Fibroblast of lung (primary cell): ENCODE measurements at places on chromosomes 1 and 21. TPM values are rescaled to one million over a fixed set of nuclear protein-coding genes. Genes with fewer than 3 reads are reported as not detected.

FAM43B gene
- total RNA-seq = under 0.01 TPM in 1 of 2 replicates, not detected in the other

ADGRL4 gene
- total RNA-seq = 3.1 and 5.0 TPM in 2 replicates

MROH9 gene
- total RNA-seq = 0.26 TPM in 1 of 2 replicates, not detected in the other

NTMT2 gene
- total RNA-seq = not detected in 2 replicates

REN gene
- 0.17 TPM in 1 of 2 replicates, not detected in the other for total RNA-seq

ADGRB2 gene
- total RNA-seq = 7.4 and 10.4 TPM in 2 replicates

GRCh38 chr1:228770779-228771223 lies 35.5 kb downstream of the RHOU start:
- no peak overlapping the region for H3K27ac ChIP-seq
- H3K36me3 ChIP-seq = no peaks in the 10 kb centered on the region
- H3K4me3 ChIP-seq = no peak overlapping the region
- no peaks in the 10 kb centered on the region for H3K4me1 ChIP-seq

DNA sequence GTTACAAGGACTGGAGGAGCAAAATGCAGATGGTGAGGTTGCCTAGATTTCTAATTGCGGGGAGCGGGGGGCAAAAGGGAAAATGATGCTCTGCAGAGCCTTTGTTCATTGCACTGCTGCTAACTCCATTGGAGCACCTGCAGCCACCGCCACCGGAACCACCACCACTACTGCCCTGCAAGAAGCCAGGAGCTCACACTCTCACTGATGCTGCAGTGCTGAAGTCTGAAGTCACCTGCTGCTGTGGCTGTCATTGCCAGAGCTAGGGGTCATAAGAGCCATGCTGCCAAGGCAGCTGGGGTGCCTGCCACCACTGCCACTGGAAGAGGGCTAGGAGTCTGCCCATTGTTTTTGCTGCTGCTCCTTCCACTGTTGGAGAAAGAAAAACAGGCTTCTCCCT lies 7.3 kb upstream of the HPCAL4 start:
- peaks cover 35% of the 10 kb centered on the region for H3K27me3 ChIP-seq
- no peaks in the 10 kb centered on the region for H3K36me3 ChIP-seq
- H3K4me1 ChIP-seq = peaks cover 2% of the 10 kb centered on the region
- no peak overlapping the region for H3K4me3 ChIP-seq

DNA sequence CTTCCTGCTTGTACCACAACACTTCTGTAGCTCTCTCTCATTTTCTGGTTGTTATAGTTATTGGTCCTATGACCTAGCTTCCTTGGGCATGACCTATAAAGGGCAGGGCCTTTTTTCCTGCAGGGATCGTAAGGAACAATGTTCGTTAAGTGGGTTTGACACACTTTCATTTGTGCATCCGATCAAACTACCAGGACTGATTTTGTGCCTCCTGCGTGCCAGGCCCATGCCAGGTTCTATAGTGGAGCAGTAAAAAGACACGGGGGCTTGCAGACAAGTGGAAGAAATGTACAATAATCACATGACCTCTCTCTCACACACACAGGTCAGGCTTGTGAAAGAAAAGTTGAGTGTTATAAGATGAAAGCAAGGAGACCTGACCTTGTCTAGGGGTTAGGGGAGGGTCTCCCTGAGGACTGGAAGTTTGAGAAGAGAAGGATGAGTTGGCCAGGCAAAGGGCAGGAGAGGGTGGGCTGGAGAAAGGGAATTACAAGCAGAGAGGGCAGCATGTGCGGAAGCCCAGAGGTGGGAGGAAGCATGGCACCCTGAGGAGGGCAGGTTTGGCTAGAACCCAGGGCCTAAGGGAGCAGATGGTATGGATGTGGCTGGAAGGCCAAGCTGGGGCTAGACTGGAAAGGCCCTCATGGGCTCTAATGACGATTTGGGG lies 145.4 kb downstream of the GRIK3 start:
- H3K4me3 ChIP-seq = no peak overlapping the region
- H3K27ac ChIP-seq = no peak overlapping the region
- DNase-seq = no peak
- H3K36me3 ChIP-seq = no peaks in the 10 kb centered on the region
- H3K27me3 ChIP-seq = no peaks in the 10 kb centered on the region

DNA sequence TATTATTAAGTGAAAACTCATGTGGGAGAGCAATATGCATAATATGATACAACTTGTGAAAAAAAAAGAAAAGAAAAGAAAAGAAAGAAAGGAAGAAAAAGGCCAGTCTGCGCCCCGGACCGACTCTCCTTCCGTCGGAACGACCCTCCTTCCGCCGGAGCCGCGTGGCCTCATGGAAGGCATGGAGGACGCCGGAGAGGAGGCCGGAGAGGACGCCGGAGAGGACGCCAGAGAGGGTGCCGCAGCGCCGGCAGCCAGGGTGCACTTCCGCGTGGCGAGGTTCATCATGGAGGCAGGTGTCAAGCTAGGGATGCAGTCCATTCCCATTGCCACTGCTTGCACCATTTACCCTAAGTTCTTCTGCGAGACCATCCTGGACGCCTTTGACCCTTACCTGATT lies 185.9 kb downstream of the NR5A2 start:
- H3K4me1 ChIP-seq = no peaks in the 10 kb centered on the region
- no peak overlapping the region for H3K27ac ChIP-seq
- no peaks in the 10 kb centered on the region for H3K27me3 ChIP-seq
- H3K36me3 ChIP-seq = no peaks in the 10 kb centered on the region

DNA sequence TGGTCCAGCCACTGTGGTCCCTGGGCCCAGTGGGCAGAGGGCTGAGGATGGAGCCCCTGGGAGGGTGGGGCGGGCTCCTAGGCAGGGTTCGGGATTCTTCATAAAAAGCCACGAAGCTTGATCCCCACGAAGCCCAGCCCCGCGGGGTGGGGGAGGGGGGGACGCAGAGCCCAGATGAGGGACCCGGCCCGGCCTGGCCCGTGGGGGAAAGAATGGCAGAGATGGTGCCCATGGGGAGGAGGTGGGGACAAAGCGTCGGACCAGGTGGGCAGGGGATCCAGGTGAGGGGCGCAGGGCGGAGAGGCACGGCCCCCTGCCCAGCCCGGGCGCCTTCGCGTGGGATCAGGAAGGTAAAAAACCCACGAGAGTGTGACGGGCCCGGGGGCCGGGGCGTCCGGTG lies 6.0 kb upstream of the SMIM12 start:
- H3K27ac ChIP-seq = no peak overlapping the region
- no peaks in the 10 kb centered on the region for H3K36me3 ChIP-seq
- no peak overlapping the region for H3K4me3 ChIP-seq
- peaks cover 2% of the 10 kb centered on the region for H3K4me1 ChIP-seq
- no peak for DNase-seq

DNA sequence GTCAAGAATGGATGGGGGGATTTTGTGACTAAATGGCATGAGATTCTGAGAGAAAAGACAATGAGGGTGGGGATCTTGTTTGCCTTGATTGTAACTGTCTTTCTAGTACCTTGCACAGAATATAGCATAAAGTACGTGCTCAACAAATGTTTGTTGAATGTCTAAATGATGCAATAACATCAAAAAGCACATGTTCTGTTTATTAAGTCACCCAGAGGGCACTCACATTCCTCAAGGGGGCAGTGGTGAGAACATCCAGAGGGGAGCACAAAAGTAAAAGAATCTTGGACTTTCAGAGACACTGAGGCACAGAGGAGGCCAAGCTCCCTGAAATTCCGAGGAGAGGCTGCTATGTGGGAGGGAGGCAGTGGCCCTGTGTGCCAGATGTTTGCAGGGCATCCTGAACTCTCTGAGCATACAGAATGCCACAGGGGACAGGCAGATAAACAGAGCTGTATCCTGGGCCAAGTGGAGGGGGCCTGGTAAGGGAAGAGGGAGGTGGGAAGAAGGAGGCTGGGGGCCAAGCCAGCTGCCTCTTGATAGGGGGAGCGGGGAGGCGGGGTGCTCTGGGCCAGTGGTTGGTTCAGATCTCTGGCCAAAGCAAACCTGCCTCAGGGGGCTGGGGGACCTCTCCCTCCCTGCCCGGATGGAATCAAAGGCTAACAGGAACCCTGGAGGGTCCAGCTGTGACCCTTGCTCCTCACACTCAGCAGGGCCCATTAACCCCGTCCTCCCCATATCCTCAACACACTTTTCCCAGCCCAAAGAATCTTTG lies 6.5 kb upstream of the ATP1A2 start:
- DNase-seq = peak; percentile 73
- no peak overlapping the region for H3K4me3 ChIP-seq
- peaks cover 13% of the 10 kb centered on the region for H3K27me3 ChIP-seq
- no peaks in the 10 kb centered on the region for H3K4me1 ChIP-seq
- no peak overlapping the region for H3K27ac ChIP-seq
- H3K36me3 ChIP-seq = no peaks in the 10 kb centered on the region
